Stimulated activated CD4-positive, alpha-beta T cell treated with anti-CD3 and anti-CD28 coated beads, Interleukin-1b, Interleukin-23, amount 100 ng/mL, for 24 hours (primary cell): ENCODE measurements at places on chromosomes 4 and X.

DNA sequence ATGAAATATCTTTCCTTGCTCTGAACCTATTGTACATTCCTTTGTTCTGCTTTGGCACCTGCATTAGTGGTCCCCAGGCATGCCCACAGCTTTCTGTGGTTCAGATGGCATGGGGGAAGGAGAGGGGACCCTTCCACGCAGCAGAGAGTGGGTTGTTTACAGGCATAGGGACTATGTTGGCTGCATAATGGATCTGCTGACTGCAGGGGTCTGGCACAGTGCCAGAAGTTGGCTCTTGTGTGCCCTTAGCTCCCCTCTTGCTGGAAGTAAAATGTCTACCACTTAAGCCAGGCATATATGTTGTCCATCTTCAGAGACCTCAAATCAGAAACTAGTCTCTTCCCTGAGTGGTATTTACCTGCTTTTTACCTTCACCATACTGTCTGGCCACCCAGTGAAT, 651.9 kb upstream of the PCDH7 start:
- DNase-seq: no peak

DNA sequence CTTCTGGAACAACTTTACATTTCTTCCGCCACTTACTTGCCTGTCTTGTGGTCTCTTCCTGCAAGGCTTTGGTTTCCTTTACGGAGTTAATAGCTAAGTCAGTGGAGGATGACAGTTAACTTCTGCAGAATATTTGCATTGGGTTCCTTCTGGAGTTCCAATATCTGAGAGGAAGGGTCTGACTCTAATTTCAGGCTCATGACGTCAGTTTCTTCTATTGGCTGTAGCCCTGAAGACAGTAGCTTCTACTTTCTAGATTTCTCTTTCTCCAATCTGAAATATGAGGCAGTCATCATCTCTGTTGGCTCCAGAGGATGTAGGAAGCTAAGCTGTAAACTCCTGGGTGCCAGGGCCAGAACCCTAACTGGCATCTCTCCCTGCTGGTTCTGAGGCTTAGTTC, 76.7 kb downstream of the FRMPD3 start:
- no peak for DNase-seq

DNA sequence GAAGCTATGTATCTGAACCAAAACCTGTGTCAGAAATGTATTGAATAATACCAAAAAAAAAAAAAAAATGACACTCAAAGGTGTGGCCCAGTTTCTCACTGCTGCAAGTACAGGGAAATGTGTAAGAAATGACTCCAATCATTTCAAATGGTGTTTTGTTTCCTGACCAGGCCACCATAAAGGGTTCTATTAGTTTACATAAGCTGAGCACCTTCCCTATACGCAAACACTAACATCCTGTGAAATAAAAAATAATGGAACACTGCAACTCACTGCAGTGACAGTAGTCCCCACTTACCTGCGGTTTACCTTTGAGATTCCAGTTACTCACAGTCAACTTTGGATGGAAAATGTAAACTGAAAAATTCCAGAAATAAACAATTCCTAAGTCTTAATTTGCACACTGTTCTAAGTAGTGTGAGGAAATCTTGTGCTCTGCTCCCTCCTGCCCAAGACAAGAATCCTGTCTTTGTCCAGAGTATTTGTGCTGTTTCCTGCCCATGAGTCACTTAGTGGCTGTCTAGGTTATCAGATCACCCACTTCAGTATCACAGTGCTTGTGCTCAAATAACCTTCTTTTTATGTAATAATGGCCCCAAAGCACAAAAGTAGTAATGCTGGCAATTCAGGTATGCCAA, 265.3 kb downstream of the RCHY1 start:
- DNase-seq: no peak

DNA sequence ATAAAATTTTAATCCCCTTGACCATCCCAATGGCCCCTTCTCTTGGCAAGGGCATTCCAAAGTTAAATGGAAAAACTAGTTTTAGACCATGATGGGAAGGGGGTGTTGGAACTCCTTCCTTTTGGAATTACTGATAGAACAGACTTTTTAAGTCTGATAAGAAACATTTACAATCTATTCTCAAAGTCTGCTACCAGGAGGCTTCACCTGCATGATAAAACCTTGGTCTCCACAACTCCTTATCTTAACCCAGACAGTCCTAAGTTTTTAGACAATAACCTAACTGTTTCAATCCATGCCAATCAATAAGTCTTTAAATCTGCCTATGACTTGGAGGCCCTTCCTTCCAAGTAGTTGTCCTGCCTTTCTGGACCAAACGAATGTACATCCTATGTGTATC, 63.9 kb upstream of the PGRMC2 start:
- no peak for DNase-seq

DNA sequence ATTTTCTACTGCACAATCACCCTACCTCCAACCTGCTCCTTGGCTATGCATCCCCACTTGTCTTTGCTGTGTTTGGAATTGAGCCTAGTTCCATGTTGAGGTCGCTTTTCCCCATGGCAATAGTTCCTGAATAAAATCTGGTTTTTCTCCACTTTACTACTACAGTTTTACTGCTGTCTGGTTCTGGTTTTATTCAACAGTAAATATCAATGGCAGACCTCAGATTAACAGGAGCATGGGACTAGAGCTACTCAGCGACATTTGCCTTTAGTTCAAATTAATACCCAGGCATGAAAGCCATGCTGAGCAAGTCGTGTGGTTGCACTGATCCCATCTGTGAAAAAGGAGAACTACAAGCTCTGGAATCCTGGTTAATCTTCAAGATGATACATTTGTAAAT, 460.3 kb downstream of the GRXCR1 start:
- DNase-seq: no peak

GRCh38 chr4:74516303-74516702, 71.4 kb downstream of the AREG start:
- DNase-seq: no peak
